ENCODE measurements at places on chromosomes 11 and 22.

DNA sequence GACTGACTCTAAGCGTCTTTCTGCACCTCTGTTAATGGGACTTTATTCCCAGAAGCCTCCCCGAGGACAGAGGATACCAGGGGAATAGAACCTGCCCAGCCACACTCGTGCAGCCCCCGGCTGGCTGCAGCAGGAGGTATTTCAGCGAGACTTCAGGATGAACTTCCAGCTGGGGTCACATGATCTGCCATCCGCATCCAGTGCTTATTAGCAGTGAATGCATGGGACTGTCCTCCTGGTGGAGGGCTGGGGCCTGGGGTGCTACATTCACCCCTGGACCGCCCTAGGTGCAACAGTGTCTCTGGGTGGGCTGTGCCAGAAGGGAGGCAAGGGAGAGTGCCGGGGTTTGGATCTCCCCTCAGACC is 1.6 kb downstream of the DUSP8 start:
- DNase-seq, result no peak
- peaks cover 26% of the 10 kb centered on the region for H3K4me1 ChIP-seq
- no peak overlapping the region for H3K27ac ChIP-seq
- peak overlapping the region; percentile 74 for H3K4me3 ChIP-seq
- H3K36me3 ChIP-seq, result no peaks in the 10 kb centered on the region

- H3K27ac ChIP-seq, result peak overlapping the region; percentile 83
- H3K4me3 ChIP-seq, result peak overlapping the region; percentile 61
- peaks cover 11% of the 10 kb centered on the region for H3K36me3 ChIP-seq
- no peak for DNase-seq
These were observed 1.5 kb downstream of the DDB2 start for GRCh38 chr11:47216121-47216798.

- no peaks in the 10 kb centered on the region for H3K36me3 ChIP-seq
- H3K4me1 ChIP-seq, result no peaks in the 10 kb centered on the region
- DNase-seq, result no peak
- no peak overlapping the region for H3K4me3 ChIP-seq
- no peak overlapping the region for H3K27ac ChIP-seq
These were observed 541.4 kb upstream of the CCDC90B start for GRCh38 chr11:83827520-83827919.

GRCh38 chr11:10807493-10808234 is 1.1 kb downstream of the EIF4G2 start:
- H3K36me3 ChIP-seq, result peaks cover 41% of the 10 kb centered on the region
- peak; percentile 20 for DNase-seq
- H3K4me3 ChIP-seq, result peak overlapping the region; percentile 98
- peaks cover 28% of the 10 kb centered on the region for H3K4me1 ChIP-seq

- H3K4me1 ChIP-seq, result no peaks in the 10 kb centered on the region
- H3K27me3 ChIP-seq, result no peaks in the 10 kb centered on the region
- no peak overlapping the region for H3K27ac ChIP-seq
- no peak for DNase-seq
- H3K36me3 ChIP-seq, result no peaks in the 10 kb centered on the region
- no peak overlapping the region for H3K4me3 ChIP-seq
These were observed 234.4 kb upstream of the MTNR1B start for GRCh38 chr11:92735039-92735438.

- H3K4me1 ChIP-seq, result peaks cover 26% of the 10 kb centered on the region
- H3K36me3 ChIP-seq, result peaks cover 4% of the 10 kb centered on the region
These were observed 61.0 kb downstream of the BMAL1 start for GRCh38 chr11:13338427-13339069.
